ENCODE measurements at places on chromosomes 1 and 21.
A peak's percentile ranks its signal among the peaks of the same experiment; 100 is the strongest.

DNA sequence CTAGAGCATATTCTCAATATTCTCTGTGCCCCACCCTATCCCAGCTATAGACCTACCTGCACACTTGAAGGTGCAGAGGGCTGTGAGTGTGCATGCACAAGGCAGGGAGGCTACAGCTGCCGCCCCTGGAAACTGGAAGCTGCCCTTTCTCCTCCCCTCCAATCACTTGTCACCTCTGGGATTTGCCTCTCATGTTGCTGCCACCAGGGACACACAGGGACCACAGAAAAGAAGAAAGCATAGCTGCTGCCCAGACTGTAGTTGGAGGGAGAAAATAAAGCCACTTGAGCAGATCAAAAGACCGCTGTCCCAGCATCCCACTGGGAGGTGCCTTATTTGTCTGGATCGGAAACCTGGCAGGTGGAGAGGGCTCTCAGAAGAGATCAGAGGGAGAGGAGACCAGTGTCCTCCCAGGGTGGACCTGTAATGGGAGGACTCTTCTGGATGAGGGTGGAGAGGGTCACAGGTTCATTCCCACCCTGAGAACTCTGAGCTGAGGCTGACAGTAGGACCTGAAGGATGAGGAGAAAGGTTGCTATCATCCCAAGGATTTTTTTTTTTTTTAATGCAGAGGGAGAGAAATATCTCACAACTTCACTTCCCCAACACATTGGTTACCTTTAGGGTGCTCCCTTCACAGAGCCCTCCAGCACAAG lies 7.6 kb upstream of the INPP5B start:
- DNase-seq: no peak

- peak; percentile 40 for DNase-seq
These were observed at the start of gene COL6A1 for GRCh38 chr21:45981151-45982091. Gene COL6A1, plus strand, starts transcription at chr21:45981770. Its CDS starts 81 bp downstream, at chr21:45981851.

- no peak for DNase-seq
These were observed 60.6 kb downstream of the UCHL5 start for GRCh38 chr1:192998536-192998935.

GRCh38 chr1:198678901-198679329 lies 40.1 kb downstream of the PTPRC start:
- no peak for DNase-seq

DNA sequence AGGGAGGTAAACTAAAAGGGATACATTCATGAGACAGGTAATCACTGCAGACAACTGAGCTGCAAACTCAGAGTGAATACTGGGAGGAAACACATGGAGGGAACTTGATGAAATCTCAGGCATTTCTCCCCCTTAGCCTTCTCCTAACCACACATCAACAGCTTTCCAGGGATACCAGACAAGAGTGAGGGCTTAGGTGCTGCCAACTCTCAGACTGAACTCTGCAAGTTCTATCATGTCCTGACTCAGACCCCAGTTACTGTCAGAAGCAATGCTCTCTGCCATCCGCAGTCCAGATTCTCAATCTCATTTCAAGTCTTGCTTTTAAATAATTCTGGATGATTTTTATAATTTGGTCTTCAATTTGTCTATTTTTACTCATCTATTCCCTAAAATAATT lies 267.3 kb downstream of the LTN1 start:
- DNase-seq: no peak

- DNase-seq: no peak
These were observed 26.6 kb downstream of the ZBTB18 start for GRCh38 chr1:244077473-244078220.

GRCh38 chr1:52237430-52237829 lies 95.5 kb downstream of the ZFYVE9 start:
- no peak for DNase-seq

Measured in posterior cingulate gyrus (tissue), 11 donors.